Activated CD4-positive, alpha-beta memory T cell treated with anti-CD3 and anti-CD28 coated beads for 36 hours (primary cell): ENCODE measurements at places on chromosomes 1 and 21. TPM values are rescaled to one million over a fixed set of nuclear protein-coding genes. Genes with fewer than 3 reads are reported as not detected.

DNA sequence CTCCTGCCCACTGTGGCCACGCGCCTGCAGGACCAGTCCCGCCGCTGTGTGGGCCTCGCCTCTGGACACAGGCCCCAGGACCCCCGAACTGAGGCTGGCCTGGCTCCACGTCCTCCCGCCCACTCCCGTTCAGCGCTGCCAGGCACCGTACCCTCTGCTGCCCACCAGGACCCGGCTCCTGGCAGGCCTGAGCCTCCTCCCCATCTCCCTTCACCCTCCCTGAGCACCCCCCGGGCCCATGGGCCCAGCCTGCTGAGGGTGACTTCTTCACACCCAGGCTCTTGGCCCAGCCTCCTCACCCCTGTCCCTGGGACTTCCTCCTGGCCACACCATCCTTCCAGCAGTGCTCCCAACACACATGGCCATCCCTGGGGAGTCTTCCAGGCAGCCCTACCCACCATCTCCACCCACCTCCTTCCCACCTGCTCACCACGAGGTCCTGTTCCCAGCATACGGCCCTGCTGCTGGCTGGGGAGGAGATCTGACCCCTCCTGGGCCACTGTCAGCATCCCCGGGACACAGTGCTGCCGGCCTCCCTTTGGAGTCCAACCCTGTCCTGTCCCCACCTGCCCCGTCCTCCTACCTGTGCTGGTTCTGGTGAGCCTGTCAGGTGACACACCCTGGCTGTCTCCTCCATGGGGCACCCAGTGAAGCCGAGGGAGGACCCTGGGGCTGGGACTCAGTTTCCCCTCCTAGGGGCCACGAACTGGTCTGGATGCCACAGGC is 53.7 kb downstream of the SLX9 start:
- H3K4me1 ChIP-seq, result no peaks in the 10 kb centered on the region
- no peaks in the 10 kb centered on the region for H3K36me3 ChIP-seq
- H3K4me3 ChIP-seq, result no peak overlapping the region
- DNase-seq, result no peak
- H3K27ac ChIP-seq, result no peak overlapping the region
- H3K27me3 ChIP-seq, result no peaks in the 10 kb centered on the region

ASAP3 gene
- total RNA-seq, result 0.50 TPM

FGR gene
- total RNA-seq, result 0.24 TPM

CFAP107 gene
- not detected for total RNA-seq

GRCh38 chr1:153790966-153791647 is 15.9 kb downstream of the SLC27A3 start:
- peak; percentile 40 for DNase-seq
- H3K27me3 ChIP-seq, result peaks cover 5% of the 10 kb centered on the region
- no peaks in the 10 kb centered on the region for H3K36me3 ChIP-seq
- H3K4me1 ChIP-seq, result peaks cover 26% of the 10 kb centered on the region
- H3K27ac ChIP-seq, result peak overlapping the region; percentile 42

DNA sequence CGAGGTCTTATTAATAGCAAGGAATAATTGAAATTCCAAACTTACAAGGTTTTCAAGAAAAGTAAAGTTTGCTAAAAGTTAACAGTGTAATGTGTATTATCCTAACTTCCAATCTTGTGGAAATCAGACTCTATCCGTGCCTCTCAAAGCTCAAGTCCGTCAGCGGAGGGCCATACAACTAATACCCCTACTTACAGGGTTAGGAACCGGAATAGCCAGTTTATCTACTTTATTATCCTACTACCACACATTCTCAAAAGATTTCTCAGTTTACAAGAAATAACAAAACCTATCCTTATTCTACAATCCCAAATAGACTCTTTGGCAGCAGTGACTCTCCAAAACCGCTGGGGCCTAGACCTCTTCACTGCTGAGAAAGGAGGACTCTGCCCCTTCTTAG is 457.8 kb downstream of the PTPRC start:
- no peak overlapping the region for H3K4me3 ChIP-seq

DNA sequence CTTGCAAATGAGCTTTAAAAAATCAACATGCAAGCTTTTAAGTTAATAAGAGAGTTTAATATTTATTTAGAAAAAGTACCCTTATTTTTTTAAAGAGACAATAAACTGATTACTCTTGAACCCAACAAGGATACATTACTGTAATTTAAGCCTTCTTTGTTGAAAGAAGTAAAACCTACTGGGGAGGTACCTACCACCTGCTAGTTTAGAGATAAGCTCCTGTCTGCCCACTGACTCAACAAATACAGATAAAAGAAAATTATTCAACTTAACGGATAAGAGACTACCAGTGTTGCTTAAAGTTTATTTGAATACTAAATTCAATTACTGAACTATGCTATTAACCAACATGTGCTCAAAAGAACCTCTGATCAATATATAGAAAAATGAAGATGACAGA is 23.1 kb downstream of the USP24 start:
- H3K4me3 ChIP-seq, result no peak overlapping the region
- peaks cover under 1% of the 10 kb centered on the region for H3K36me3 ChIP-seq
- no peak for DNase-seq

KIF14 gene
- 17.1 TPM for total RNA-seq

- H3K4me3 ChIP-seq, result no peak overlapping the region
- H3K27ac ChIP-seq, result no peak overlapping the region
- no peaks in the 10 kb centered on the region for H3K36me3 ChIP-seq
- H3K4me1 ChIP-seq, result no peaks in the 10 kb centered on the region
Measured at GRCh38 chr21:18723171-18723570, 319.6 kb upstream of the TMPRSS15 start.
